B cell (primary cell): ENCODE measurements at places on chromosomes 3 and 15. TPM values are rescaled to one million over a fixed set of nuclear protein-coding genes. Genes with fewer than 3 reads are reported as not detected.

The LRRC28 gene
- 13.3 and 13.9 TPM in 2 replicates for polyA plus RNA-seq

The USP13 gene
- polyA plus RNA-seq: 1.9 and 4.1 TPM in 2 replicates

The HPS3 gene
- 28.9 and 33.3 TPM in 2 replicates for polyA plus RNA-seq

The TGM5 gene
- polyA plus RNA-seq: not detected in 2 replicates

The USP4 gene
- polyA plus RNA-seq: 60.3 and 71.7 TPM in 2 replicates

The GABRR3 gene
- not detected in 2 replicates for polyA plus RNA-seq

DNA sequence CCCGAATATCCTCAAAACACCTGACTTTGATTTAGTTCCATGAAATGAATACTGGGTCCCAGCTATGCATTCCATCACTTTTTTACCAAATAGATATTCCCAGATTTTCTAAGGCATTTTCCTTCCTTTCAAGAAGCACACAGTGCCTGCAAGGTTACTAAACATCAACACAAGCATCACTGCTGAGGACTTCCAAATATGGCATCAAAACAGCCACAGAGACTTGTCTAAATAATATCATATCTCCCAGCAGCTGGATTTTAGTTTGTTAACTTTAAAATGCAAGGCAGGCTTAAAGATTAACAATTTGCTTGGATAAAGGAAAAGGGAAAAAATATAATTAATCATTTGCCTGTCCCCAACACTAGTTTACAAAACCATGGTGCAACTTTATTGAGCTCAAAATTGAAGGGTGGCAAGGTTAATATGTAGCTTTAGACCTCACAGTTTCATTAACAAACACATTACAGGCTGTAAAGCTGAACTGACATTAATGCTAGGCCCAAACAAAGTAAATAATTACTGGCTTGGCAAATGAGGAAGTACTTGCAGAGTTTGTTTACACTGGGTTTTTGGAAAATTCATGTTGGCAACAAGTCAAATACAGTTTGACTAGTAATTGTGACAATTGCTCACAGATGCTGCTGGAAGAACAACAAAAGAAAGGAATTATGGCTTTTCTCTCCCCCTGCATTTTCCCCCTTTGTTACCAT lies 401.7 kb upstream of the CDIN1 start:
- no peak for DNase-seq

- peak; percentile 21 for DNase-seq
Measured at GRCh38 chr3:23762759-23763477, 42.8 kb upstream of the UBE2E1 start.

- no peak for DNase-seq
Measured at GRCh38 chr3:8863891-8864290, 94.5 kb upstream of the OXTR start.

DNA sequence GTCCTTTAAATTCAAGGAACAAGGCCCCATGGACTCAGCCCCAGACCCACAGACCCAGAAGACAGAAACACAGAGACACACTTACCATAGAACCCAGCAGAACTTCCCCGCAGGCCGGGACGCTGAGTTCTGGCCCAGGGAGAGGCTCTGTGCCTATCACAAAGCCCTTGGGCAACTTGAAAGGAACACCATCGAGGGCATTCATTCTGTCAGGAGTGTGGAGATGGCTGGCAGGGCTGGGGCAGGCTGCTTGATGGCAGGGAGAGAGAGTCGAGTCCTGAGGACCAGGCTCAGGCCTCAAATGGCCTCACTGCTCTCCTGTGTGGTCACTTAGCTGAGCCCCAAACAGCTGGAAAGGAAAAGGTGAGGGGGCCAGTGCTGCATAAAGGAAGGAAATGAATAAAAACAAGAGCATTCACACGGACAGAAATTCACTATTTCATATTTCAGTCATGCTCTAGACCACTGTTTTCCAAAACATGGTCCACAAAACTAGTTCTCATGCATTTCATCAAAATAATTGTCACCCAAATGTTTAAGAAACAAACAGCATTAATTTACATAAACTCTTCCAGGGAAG lies 8.9 kb downstream of the UBAP1L start:
- DNase-seq: no peak

- DNase-seq: no peak
Measured at GRCh38 chr3:110754212-110754916, 317.3 kb upstream of the NECTIN3 start.

DNA sequence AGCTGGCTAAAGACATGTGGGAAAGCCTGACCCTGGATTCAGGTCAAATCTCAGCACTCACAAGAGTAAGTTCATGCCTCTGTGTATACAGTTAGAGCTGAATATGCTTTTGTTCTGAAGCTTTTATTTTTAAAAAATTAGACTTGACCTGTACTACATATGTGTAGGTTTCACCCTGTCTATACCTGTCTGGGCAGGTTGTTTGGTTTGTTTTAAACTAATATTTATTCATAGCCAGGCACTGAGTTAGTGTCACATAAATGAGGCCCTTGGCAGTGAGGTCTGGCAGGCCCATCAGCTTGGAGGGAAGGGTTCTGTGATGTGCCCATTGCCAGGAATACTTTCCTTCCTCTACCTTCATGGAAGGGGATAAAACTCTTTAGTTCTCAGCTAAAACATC lies 1.9 kb downstream of the DNAJA4 start:
- no peak for DNase-seq

- DNase-seq: peak; percentile 45
Measured at GRCh38 chr3:160226026-160226907, 1.0 kb downstream of the C3orf80 start.

GRCh38 chr3:127668906-127669305 lies 3.8 kb upstream of the ABTB1 start:
- no peak for DNase-seq

- DNase-seq: no peak
Measured at GRCh38 chr3:20078194-20078714, 38.0 kb downstream of the KAT2B start.

- DNase-seq: no peak
Measured at GRCh38 chr3:57681691-57682090, 11.2 kb downstream of the DENND6A start.

DNA sequence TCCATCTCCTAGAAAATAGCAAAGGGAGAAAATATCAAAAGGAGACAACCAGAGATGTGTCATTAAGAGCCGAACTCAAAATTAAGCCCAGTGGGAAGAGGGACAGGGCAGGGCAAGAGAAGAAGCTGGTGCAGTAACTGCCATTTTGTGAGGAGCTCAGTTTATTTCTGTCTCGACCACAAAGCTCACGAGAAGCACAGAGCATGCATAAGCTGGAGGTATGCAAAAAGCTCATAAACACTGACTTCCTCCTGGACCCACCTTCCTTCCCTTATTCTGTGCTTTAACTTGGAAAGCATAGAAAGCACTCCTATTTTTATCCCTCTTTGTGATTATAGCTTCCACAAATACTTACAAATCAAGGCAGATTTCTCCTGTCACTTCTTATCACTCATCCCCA lies 81.3 kb downstream of the DGKG start:
- DNase-seq: peak; percentile 22

DNA sequence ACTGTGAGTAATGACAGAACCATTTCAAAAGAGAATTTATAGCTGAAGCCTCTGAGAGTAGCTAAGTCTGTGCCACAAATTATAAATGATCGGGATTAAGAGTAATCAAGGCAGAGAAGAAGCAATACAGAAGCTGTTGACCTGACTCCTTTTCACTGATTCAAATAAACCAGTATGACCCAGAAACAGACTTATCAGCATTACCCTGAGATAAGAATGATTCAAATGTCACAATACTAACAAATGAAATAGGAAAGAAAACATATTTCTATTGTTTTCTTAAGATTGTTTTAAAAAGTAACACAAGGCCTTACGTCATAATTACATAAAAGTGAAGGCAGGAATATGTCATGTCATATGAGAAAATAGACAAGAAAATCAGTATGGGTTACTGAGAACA lies 1534.6 kb downstream of the SI start:
- no peak for DNase-seq

DNA sequence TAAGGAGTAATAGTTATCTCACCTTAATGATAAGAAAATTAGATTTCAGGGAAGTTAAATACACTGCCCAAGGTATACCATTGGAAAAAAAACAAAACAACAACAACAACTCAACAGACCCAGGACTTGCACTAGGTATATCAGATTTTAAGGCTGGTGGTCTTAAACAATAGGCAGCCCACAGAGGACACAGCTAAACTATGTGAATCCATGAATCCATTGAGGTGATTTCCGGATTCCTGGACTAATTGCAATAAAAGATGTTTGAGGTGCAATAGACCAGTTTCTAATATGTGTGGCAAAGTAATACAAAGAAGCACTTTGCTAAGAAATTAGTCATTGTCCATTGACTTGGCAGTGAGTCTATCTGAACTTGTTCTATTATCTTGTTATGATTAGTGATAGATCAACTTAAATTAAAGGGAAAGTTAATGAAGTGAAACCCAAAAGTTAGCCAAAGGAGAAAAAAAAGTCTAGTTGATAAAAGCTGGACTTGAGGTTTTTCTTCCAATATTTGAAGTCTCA lies 60.9 kb upstream of the MAGI1 start:
- no peak for DNase-seq

GRCh38 chr15:94503293-94503692 lies 271.9 kb downstream of the MCTP2 start:
- DNase-seq: no peak

GRCh38 chr3:179811321-179812095 lies 158.7 kb downstream of the USP13 start:
- peak; percentile 20 for DNase-seq

- no peak for DNase-seq
Measured at GRCh38 chr15:65385870-65386258, 8.1 kb upstream of the IGDCC3 start.

DNA sequence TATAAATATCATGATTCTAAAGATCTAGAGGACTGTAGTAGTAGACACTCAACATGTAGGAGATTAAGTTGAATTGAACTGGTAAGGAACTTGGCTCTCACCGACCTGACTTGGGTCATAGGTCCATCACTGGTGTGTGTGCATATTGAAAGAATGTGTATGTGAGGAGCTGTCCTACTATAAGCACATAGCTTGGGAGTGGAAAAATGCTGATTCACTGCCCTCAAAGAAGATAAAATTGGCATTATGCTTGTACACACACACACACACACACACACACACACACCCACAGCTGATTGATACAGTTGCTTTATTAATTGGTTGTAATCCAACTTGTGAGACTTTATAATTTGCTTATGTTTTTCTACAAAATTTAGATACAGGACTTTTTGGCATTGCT lies 411.0 kb upstream of the NR2F2 start:
- DNase-seq: no peak

DNA sequence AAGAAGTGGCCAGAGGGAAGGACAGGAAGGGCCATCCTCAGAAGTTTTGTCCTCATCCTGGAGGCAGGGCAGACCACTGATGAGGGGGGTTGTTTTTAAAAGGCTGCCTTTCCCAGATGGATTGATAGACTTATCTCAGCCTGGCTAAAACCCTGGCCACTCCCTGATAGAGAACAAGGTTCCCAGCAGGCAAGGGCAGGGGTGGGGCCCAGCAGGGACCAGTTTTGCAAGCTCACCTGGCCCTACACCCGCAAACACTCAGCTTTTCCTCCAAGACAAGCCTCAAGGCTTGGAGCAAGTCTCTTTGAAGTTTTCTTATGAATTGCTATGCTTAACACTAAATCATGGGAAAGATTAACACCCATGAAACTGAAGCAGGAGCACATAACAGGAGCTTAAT lies 9.1 kb downstream of the LIPC start:
- DNase-seq: no peak

GRCh38 chr3:77467702-77468625 lies 428.1 kb downstream of the ROBO2 start:
- DNase-seq: no peak

GRCh38 chr15:26032162-26032846 lies 169.2 kb upstream of the ATP10A start:
- no peak for DNase-seq

DNA sequence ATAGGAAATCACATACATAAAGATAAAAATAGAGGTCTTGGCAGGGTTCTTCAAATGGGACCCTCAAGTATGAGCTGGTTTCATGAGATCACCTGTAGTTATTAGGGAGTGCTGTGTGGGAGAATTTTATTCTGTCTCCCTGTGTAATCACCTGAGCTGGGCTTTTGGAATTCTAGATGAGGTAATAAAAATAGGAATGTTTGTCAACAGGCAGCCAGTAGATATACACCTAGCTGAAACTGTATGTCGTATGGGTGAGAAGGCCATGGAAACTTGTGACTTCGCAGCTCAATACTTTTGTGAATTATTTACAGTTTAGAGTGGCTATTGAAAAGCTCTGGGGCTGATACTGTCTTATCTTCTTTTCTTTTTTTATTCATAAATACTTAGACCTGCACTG lies 40.5 kb upstream of the PLCL2 start:
- DNase-seq: no peak

DNA sequence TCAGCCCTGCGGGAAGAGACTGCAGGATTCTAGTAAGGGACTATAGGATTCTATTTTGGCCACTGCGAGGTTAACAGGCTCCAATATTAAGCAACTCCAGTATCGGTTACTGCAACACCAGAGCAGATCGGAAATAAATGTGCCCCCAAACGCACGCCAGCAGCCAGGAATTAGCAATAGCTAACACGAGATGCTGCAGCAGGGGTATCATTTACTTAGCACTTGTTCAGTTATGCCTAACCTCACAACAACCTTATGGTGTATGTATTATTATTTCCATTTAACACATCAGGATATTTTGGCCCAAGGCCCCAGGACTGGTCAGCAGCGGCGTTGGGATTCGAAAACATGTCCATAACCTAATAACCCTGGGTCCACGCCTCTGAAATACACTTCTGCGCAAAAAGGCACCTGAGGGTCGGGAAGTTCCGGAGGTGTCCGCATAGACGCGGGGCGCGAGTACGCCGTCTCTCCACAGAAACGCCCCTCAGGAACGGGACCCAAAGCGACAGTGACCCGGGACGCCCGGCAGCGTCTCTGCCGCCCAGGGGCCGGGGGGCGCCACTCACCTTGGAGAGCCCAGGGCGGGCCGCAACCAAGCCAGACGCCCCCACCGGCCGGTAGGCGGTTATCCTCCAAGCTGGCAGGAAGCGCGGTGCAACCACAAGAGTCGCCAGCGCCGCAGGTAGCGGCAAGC lies 681 bp downstream of the PIK3CB start:
- DNase-seq: no peak

- no peak for DNase-seq
Measured at GRCh38 chr3:8856721-8857120, 87.3 kb upstream of the OXTR start.

- DNase-seq: no peak
Measured at GRCh38 chr3:45029661-45030060, 3.6 kb downstream of the CLEC3B start.

GRCh38 chr3:171966533-171967136 lies 72.7 kb upstream of the FNDC3B start:
- no peak for DNase-seq

DNA sequence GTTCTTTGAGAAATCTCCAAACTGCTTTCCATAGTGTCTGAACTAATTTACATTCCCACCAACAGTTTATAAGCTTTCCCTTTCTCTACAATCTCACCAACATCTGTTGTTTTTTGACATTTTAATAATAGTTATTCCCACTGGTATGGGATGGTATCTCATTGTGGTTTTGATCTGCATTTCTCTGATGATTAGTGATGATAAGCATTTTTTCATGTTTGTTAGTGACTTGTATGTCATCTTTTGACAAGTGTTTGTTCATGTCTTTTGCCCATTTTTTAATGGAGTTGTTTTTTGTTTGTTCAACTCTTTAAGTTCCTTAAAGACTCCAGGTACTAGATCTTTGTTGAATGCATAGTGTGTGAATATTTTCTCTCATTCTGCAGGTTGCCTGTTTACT lies 116.6 kb upstream of the TSC22D2 start:
- no peak for DNase-seq
